Adipocyte (in vitro differentiated cells): ENCODE measurements at places on chromosomes 11 and 22.

- DNase-seq: no peak
Measured at GRCh38 chr11:66218846-66219620, 49.4 kb upstream of the RAB1B start.

DNA sequence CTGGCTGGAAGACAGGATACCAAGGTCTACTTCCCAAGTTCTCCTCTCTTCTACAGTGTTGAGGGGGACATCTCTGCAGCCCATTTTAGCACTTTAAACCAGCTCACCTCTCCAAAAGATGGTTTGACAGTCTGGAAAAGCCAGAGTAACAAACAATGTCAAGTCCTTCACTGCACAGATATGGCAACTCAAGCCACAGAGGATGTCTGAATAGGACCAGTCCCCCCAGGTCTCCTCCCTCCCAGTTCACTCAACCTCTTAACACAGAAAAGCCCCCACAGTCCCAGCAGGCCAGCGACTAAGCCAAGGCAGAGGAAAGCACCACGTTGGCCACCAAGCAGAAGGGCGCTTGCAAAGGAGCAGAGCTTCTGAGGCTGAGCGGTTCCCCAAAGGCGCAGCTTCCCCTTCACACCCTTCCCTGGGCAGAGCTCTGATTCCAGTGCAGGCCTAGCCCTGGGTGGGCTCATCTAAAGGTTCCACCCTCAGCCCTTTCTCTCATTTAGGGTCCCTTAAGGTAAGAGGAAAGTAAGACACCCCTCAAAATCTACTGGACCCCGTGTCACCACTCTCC, 62.7 kb downstream of the PAK1 start:
- peak; percentile 56 for DNase-seq

DNA sequence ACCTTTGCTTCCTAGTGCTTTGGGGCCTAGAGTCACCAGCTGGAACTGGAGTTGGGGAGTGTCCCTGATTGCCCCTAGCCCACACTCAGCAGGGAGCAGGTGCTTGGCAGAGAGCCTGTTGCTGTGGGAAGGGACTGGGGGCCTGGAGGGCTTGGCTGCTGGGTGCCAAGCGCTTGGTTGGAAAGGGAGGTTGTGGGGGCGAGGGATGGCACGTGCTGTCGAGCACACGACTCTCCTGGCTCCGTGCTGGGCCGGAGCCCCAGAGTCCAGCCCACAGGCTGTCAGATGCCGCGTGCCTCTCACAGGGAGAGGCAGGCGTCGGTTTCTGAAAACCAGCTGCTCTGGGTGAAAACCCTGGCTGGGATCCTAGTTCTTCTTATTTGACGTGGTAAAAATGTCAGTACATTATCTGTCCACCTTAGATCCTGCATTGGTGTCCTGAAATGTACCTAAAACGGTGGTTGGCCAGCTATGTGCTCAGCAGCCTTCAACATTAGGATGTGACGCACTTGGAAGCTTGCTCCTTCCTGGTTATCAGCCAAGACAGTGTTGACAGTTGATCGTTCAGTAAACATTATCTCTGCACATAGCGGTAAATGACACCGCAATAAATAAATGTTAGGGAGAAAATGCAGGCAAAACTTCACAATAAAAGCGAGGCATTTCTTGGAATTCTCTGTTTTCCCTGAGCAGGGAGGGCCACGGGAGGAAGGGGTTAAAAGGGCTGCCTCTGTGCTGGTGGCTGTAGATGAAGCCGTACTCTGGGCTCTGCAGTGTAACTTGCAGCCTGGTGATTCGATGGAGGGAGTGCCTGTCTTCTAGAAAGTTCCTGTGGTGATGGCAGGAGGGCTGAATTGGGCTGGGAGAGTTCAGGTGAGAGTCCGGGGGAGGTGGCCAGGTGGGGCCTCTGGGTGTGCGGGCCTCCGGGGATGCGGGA, 29.2 kb downstream of the GRAMD4 start:
- DNase-seq: no peak

DNA sequence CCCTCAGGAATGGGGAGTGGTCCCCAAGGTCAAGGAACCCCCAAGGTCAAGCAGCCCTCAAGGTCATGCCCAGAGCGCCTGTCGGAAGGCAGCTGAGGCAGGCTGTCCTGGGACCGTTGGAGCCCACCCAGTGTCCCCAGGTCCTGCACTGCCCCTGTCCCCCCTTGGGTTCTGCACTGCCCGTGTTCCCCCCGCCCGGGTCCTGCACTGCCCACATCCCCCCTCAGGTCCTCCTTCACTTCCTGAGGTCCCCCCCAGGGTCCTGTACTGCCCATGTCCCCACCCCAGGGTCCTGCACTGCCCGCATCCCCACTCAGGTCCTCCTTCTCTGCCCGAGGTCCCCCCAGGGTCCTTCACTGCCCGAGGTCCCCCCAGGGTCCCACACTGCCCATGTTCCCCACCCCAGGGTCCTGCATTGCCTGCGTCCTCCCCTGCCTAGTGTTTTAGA, 1073.0 kb downstream of the BRD1 start:
- DNase-seq: no peak

- DNase-seq: no peak
Measured at GRCh38 chr22:48382197-48382596, 1445.5 kb downstream of the BRD1 start.

- DNase-seq: no peak
Measured at GRCh38 chr11:118224511-118225188, at the start of gene JAML. JAML (minus strand) TSS chr11:118225011; CDS start chr11:118214866, 10,145 bp downstream.

- DNase-seq: no peak
Measured at GRCh38 chr22:47678636-47679287, 916.3 kb downstream of the TBC1D22A start.

DNA sequence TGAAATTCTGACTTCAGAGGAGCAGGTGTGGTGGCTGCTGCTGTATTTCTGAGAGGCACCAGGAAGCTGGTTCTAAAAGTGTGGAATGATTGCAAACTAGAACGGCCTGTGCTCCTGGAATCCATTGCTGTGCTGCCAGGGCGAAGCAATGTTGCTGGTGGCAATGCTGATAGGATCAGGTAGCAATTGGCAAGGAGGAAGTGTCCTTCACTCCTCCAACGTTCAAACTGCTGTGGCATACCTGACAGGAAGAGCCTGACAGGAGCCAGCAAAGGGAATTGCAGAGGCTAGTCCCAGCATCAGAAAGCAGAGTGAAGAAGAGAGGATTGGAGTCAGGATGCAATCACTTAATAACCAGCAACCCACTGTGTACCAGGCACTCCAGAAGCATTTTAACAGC, 118.2 kb downstream of the FAR1 start:
- DNase-seq: no peak

GRCh38 chr22:20210473-20211059, 57.6 kb downstream of the RTN4R start:
- DNase-seq: no peak

DNA sequence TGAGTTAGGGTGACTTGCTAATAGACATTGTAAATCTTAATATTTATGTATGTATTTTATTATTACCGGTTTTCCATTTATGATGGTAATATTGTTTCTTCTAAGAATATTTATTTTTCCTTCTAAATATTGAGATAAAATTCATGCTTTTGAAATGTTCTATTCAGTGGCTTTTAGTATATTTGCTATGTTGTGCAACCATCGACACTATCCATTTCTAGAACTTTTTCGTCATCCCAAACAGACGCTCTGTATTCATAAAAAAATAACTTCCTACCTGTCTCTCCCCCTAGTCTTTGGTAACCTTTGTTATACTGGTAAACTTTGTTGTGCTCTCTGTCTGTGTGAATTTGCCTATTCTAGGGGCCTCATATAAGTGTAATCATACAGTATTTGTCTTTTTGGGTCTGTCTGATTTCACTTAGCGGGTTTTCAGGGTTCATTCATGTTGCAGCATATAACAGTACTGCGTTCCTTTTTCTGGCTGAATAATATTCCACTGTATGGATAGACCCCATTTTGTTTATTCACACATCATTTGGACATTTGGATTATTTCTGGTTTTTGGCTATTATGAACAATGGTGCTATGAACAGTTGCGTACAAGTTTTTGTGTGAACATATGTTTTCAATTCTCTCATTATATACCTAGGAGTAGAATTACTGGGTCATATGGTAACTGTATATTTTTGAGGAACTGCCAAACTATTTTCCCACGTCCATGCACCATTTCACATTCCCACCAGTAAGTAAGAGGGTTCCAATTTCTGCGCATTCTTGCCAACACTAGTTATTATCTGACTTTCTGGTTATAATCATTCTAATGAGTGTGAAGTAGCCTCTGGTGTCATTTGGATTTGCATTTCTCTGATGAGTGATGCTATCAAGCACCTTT, 15.9 kb downstream of the NEAT1 start:
- peak; percentile 48 for DNase-seq

- DNase-seq: no peak
Measured at GRCh38 chr11:43410394-43410793, 51.7 kb downstream of the TTC17 start.

GRCh38 chr11:10607462-10608132, 39.1 kb upstream of the LYVE1 start:
- DNase-seq: peak; percentile 33

DNA sequence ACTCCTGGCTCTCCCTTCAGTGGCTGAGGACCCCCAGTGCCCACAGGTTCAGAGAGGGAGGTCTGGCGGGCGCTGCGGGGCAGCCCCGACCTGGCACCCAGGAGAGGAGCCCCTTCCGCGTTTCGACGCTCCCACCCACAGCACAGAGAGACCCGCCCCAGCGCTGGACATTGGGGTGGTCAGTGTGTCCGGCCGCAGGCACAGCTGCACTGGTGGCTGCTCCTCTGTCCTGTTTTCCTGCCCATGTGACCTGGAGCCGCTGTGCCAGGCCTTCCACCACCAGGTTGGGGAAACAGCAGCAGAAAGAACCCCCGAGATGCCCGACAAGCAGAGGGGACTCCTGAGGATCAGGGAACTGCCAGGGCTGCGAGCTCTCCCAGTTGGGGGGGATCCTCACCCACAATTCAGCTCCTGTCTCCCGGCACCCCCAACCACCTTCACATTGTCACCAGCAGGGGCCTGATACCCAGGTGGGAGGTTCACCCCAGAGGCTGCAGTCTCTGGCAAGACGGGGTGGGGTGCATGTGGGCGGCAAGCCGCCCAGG, 13.6 kb downstream of the KRTAP5-5 start:
- DNase-seq: no peak

- no peak for DNase-seq
Measured at GRCh38 chr11:68411501-68411991, 49.0 kb upstream of the PPP6R3 start.

DNA sequence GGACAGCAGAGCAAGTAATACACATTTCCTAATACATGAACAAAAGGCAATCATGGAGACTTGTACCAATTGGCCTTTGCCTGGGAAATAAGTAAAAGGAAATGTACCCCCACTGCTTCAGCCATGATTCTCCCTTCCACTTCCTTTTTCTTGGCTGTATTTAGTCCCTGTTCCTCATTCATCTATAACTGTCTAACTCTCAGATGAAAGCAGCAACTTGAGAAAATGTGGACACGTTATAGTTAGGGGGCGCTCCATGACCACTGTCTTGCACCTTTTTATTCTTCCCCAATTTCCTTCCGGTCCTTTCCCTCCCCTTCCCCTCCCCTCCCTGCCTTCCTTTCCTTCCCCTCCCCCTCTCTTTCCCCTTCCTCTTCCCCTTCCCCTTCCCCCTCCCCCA, 61.3 kb upstream of the BARX2 start:
- no peak for DNase-seq

DNA sequence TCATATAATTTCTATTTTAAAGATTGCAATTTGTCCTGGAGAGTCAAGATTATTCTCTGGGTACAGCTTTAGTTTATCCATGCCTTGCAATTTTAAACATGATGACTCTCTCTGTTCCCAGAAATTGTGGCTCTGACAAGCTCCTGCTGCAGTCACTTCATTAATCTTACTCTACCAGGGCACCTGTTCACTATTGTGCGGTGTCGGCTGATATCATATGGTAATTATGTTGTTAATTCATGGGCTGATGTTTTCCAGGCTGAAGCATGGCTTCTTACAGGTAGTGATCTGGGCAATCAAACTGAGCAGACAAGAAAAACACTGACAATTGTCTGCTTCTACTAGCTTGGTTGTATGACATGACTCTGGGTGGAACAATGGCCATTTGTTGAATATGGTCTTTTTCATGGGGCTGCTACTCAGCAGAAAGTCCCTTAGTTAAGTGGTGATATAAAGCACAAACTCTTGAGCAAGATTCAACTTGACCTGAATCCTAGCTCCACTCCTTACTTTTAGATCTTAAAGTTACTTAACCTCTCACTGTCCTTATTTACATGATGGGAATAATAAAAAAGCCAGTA, 230.7 kb downstream of the FAT3 start:
- DNase-seq: no peak

GRCh38 chr11:118870396-118871343, 13.0 kb upstream of the CXCR5 start:
- DNase-seq: no peak

- no peak for DNase-seq
Measured at GRCh38 chr22:21996175-21996720, 13.7 kb upstream of the TOP3B start.

- DNase-seq: no peak
Measured at GRCh38 chr22:23068096-23068831, 2.1 kb upstream of the GNAZ start.

GRCh38 chr11:11821899-11822298, 19.9 kb upstream of the USP47 start:
- no peak for DNase-seq

GRCh38 chr22:45312856-45313255, 3.1 kb downstream of the FAM118A start:
- no peak for DNase-seq

- DNase-seq: peak; percentile 22
Measured at GRCh38 chr22:29442976-29443375, 4.6 kb downstream of the RFPL1 start.

GRCh38 chr11:113105592-113105991, 144.4 kb downstream of the NCAM1 start:
- no peak for DNase-seq

- no peak for DNase-seq
Measured at GRCh38 chr11:76339221-76339620, 41.7 kb downstream of the THAP12 start.

GRCh38 chr11:129803533-129803932, 12.1 kb upstream of the TMEM45B start:
- DNase-seq: no peak

- no peak for DNase-seq
Measured at GRCh38 chr11:111297696-111298095, 650 bp upstream of the POU2AF3 start.

- DNase-seq: no peak
Measured at GRCh38 chr22:47994045-47994444, 1231.6 kb downstream of the TBC1D22A start.

DNA sequence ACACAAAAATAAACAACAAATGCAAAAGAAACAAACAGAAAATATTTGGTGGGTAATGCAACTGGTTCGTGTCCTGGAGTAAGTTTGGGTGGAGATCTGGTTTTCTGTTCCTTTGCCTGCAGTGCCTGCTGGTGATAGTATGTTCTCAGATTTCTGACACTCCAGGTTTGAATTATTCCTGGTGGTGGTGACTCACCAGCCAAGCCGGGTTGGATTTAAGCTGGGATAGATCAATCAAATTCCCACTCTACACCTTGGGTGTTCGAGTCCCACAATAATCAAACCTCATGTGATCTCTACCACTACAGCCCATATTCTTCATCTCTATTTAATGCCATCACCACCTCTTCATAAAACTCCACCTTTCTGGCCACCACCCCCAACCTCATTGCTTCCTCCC, 421.8 kb downstream of the NTM start:
- no peak for DNase-seq

GRCh38 chr11:19160847-19161246, 40.9 kb downstream of the CSRP3 start:
- no peak for DNase-seq

GRCh38 chr11:129260750-129261149, 68.6 kb upstream of the ARHGAP32 start:
- no peak for DNase-seq
